Right renal cortex interstitium (tissue), 3 donors: ENCODE measurements at places on chromosomes 3 and 15. TPM values are rescaled to one million over a fixed set of nuclear protein-coding genes. Genes with fewer than 3 reads are reported as not detected.

GRCh38 chr3:172138193-172138537 is 98.8 kb downstream of the FNDC3B start:
- DNase-seq, result no peak

DNA sequence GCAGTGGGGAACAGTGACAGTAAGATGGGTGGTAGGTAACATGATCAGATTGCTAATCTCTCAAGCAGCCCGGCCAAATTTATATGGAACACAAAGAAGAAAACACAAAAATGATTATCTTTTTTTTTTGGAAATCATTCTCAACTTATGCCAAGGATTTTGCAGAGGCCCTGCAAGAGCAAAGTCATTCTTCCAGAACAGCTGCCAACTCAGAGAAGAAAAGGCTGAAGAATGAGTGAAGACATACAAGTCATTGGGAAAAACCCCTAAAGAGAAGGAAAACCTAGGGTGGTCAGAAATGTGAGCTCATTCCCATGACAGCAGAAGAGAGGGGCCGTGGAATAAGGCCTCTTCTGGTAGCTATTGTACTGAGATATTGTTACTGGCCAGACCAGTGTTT is 246.7 kb downstream of the SHOX2 start:
- no peak for DNase-seq

DNA sequence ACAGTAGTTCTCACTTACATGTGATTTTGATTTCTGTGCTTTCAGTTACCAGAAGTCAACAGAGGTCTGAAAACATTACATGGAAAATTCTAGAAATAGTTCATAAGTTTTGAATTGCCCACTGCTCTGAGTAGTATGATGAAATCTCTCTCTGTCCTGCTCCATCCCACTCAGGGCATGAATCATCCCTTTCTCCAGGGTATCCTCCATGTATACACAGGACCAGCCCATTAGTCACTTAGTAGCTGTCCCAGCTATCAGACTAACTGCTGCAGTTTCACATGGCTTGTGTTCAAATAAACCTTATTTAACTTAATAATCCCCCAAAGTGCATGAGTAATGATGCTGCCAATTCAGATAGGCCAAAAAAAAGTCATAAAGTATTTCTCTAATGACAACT is 38.6 kb downstream of the EPHA3 start:
- DNase-seq, result no peak

DNA sequence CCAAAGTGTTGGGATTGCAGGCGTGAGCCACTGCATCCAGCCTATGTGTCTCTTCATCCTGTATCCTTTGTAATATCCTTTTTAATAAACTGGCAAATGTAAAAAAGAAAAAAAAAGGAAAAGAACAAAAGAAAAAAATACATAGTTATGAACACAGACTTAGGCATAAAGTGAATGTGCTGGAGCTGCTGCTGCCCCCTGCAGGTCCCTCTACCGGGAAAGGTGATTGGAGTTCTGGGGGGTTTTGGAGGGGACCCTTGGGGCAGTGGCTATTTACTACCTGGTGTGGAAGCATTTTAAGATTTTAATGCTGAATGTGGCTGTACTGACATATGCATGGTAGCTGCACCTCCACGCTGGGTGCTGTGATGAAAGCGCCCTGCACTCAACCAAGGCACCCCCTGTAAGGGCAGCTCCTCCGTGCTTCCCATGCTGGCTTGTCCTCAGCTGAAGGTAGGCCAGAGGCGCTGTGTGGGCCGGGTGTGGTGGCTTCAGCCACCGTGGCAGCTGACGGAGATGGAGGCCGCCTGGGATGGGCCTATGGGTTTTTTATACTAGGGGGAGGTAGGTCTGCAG is 49.9 kb downstream of the RPLP1 start:
- no peak for DNase-seq

ATP10A gene
- polyA plus RNA-seq, result 2.9 TPM

FAM3D gene
- polyA plus RNA-seq, result 0.91 TPM

GOLGA6D gene
- polyA plus RNA-seq, result not detected

- no peak for DNase-seq
Observed at GRCh38 chr3:38986901-38987300, 64.8 kb downstream of the SCN11A start.

EIF4G1 gene
- polyA plus RNA-seq, result 181 TPM

- DNase-seq, result no peak
Observed at GRCh38 chr3:140711390-140712035, 33.6 kb downstream of the TRIM42 start.

DAZL gene
- not detected for polyA plus RNA-seq

SAMD7 gene
- not detected for polyA plus RNA-seq

RYK gene
- 106 TPM for polyA plus RNA-seq

- no peak for DNase-seq
Observed at GRCh38 chr3:16103472-16103871, 71.0 kb upstream of the GALNT15 start.

GRCh38 chr3:38219609-38220197 is 45.9 kb upstream of the SLC22A13 start:
- DNase-seq, result no peak
